ENCODE measurements at places on chromosomes 3 and 15.

DNA sequence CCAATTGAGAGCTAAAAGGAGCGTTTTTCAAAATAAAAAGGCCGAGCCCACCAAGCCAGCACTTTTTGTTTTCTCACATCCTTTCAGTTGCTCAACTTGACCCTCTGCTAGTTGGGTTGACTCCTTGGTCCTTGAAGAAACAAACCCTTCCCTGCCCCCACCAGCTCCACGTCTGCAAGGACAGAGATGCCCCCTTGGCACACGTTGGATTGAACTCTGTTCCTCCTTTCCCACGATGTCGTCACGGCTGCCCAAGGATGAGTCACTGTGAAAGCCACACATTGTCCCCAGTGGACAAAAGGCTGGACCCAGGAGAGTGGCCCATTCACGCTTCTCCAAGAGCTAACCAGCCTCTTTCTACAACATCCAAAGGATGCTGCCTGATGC is 43.0 kb upstream of the SPATA12 start:
- peak; percentile 31 for DNase-seq

GRCh38 chr3:187858711-187859110 is 113.4 kb upstream of the BCL6 start:
- no peak for DNase-seq

- peak; percentile 57 for DNase-seq
Observed at GRCh38 chr15:67548236-67548852, 5.8 kb downstream of the MAP2K5 start.

GRCh38 chr3:162022911-162023310 is 526.3 kb downstream of the OTOL1 start:
- no peak for DNase-seq

- no peak for DNase-seq
Observed at GRCh38 chr15:87707071-87707470, 549.5 kb downstream of the NTRK3 start.

GRCh38 chr3:177197727-177198460 is 612 bp upstream of the TBL1XR1 start:
- no peak for DNase-seq

GRCh38 chr3:127254730-127255129 is 33.1 kb downstream of the PRR20G start:
- DNase-seq = no peak

GRCh38 chr3:52188556-52188955 is 9.4 kb upstream of the ALAS1 start:
- DNase-seq = no peak

DNA sequence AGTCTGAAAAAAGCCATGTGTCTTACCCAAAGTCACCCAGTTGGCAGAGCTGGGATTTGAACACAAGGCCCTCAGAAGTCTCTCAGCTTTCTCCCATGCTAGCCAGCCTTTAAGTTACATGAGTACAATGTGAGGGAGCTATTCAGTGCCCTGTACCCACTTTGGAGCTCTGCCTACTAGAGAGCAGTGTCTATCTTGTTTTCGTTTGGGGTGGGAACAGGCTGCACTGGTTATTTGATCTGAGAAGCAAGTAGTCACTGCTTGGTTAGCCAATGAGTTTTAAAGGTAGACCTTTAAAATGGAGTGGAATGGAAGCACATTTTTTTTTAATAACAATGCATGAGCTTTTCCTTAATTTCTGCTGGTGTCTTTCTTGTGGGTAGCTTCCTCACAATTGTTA is 231.1 kb upstream of the BHLHE40 start:
- DNase-seq = no peak

- peak; percentile 66 for DNase-seq
Observed at GRCh38 chr15:66483131-66483566, 14.4 kb downstream of the SNAPC5 start.

Data from fibroblast of skin of right biceps (primary cell).